Cardiac fibroblast (primary cell): ENCODE measurements at places on chromosomes 7 and 10.

- no peak for DNase-seq
Observed at GRCh38 chr7:118590107-118590506, 365.6 kb downstream of the ANKRD7 start.

DNA sequence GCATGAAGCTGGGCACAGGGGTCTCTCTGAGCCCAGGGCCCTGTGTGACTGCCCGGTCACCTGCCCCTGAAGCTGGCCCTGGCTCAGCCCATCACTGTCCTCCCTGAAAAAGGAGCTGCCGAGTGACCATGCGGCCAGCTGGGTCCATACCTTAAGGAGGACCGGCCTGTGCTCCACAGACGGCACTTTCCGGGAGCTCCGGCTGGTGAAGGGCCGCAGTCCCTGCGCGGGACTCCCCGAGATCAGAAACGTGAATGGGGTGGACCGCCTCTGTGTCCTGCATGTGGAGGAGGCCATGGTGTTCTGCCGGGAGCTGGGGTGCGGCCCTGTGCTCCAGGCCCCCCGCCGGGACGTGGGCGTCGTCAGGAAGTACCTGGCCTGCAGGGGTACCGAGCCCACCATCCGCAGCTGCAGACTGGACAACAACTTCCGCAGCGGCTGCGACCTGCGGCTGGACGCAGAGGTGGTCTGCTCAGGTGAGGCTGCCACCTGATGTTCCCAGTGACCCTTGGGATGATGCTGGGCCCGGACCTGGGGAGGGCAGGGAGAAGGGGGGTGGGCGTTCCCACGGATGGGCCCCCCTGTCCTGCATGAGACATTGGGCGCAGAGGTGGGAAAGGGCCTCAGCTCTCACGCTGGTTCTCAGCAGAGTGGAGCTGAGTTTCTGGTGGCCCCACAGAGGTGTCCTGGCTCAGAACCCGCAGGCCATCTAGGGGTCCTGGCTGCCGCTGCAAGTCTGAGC is 3.5 kb downstream of the SCART1 start:
- no peak for DNase-seq

DNA sequence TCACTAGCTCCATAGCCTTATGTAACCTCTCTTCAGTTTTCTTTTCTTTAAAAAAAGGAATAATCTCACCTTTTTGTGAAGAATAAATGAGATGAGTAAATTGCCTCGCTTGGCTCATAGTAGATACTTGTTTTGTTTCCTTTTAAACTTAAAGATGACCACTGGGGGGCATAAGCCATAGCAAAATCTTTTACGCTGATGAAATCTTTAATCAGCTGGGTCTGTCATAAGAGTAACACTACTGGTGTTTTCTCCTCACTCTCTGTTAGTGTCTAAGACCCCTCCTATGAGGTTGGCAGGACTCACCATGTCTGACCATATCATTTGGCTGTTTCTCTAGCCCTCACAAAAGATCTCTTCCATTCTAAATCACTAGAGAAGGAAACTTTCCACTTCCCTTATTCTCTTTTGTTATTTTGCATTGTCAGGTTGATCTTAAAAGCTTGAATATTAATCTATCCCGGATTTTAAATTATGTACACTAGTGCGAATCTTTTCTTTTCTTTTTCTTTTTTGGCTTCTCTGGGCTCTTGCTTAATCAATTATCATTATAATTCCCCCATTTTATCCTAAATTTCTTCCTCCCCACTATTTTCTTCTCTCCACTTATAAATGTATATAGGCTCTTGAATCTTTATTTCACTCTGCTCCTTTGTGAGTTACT is 12.5 kb downstream of the STAG3 start:
- DNase-seq: peak; percentile 69

GRCh38 chr10:111488668-111489067 is 411.8 kb downstream of the ADRA2A start:
- DNase-seq: no peak

DNA sequence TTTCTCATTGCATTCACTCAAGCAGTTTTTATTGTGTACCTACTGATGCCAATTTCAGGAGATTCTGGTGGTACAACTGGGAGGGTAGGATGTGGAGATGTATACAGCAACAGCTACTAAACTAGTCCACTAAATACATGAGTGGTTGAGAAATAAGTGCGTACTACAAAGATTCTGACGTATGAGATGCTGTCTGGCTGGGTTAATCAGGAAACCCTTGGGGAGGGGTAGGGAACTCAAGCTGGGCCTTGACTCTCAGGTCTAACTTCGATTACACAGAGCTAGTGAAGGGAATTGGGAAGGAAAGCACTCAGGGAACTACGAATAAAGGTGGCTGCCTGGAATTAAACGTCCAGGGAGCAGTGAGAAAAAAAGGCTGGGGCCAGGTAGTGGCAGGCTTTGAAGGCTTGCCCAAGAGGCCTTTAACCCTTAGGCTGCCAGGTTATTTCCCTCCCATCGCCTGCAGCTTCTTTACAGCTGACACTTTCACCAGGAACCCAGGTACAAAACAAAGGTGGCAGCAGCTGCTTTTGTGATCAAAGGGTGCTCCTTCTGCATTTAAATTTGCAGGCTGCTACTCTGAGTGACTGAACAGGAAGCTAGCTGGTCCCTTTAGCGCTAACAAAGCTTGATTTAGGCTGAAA is 3.2 kb downstream of the MMS19 start:
- peak; percentile 56 for DNase-seq

GRCh38 chr10:4006051-4006450 is 221.0 kb upstream of the KLF6 start:
- no peak for DNase-seq

DNA sequence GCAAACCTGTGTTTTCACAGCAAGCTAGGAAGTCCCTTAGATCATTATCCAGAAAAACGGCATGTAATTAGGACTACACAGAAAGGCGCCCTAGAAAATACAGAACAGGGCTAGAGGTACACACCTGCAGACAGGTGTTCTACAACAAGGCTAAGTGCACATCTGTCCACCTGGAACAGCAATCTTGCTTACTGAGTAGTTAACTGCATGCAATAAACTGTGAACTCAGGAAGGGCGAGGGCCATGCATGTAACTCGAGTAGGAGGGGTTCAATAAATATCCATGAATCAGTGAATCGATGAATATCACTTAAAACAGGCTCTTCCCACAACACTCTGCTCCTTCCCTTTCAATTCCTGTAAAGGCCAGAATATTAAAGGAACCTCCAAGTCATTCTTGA is 22.0 kb downstream of the FAM171A1 start:
- no peak for DNase-seq

DNA sequence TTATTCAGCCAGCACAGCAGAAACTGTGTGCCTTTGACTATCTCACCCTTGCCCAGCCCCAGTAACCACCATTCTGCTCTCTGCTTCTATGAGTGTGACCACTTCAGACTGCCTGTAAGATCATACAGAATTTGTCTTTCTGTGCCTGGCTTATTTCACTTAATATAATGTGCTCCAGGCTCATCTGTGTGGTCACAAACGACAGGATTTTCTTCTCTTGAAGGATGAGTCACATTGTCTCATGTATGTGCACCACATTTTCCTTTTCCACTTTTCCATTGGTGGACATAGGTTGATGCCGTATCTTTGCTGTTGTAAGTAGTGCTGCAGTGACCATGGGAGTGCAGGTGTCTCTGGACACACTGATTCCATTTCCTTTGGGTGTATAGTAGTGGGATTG is 122.5 kb upstream of the LANCL2 start:
- no peak for DNase-seq

- DNase-seq: no peak
Observed at GRCh38 chr7:148437043-148437442, 153.5 kb upstream of the C7orf33 start.

DNA sequence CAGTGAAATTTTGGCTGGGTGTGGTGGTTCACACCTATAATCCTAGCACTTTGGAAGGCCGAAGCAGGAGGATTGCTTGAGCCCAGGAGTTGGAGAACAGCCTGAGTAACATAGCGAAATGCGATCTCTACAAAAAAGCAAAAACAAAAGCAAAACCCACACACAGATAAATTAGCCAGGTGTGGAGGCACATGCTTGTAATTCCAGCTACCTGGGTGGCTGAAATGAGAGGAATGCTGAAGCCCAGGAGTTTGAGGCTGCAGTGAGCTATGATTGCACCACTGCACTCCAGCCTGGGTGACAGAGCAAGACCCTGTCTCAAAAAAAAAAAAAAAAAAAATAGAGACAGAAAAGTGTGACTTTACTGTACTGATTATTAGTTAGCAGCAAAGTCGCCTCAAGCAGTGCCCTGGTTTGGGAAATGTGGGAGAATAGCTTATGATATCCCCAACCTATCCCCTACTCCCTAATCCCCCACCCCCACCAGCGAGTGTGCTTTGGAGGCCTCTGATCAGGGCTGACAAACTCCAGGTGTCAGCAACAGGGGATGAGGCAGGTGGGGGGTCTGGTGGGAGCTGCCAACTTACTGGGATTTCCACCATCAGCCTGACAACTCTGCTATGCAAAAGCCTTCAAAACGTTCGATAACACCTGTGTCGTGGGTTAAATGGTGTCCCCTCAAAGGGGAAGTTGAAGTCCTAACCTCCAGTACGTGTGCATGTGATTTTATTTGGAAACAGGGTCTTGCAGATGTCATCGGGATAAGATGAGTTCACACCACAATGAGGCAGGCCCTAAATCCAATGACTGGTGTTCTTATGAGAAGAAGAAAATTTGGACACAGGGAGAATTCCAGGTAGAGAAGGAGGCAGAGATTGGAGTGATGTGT is 124.7 kb upstream of the SDK1 start:
- DNase-seq: no peak

GRCh38 chr10:44413416-44413815 is 28.5 kb upstream of the CXCL12 start:
- DNase-seq: no peak

DNA sequence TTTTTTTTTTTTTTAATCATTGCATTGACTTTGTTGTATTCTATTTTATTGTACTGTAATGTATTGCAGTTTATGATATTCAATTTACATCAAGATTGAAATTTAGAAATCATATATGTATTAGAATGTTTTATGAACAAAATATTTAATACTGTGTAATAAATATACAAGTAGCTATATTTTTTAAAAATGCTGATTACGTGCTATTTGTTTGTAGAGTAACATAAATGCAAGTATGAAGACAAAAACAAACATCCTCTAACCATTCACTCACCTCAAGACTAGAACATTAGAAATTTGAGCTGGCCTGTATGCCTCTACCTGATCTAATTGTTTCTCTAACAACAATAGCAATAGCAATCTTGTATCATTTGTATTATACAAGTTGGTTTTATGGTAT is 290.3 kb downstream of the GATA3 start:
- DNase-seq: no peak

DNA sequence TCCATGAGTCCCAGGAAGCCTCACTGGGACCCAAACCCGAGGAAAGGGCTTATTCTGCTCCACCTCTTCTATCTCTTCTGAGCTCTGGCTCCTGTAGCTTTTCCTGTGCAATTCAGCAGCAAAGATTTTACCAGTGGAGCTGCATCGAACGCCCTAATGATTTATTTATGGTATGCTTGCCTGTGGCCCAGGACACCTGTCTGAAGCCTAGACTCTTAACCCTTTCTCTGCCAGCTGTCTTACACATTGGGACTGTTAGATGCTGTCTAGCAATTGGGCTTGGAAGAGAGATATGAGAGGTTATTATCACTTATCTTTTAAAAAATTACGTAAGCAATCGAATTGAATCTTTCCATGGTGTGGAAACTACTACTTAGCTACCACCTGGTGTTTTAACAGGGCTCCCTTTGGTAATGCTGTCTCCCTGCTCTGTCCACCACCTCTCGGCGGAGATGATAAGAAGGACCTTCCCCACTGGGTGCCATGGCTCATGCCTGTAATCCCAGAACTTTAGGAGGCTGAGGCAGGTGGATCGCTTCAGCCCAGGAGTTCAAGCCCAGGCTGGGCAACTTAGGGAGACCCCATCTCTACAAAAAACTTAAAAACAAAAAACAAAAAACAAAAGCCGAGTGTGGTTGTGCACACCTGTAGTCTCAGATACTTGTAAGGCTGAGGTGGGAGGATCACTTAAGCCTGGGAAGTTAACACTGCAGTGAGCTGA is 8.8 kb downstream of the ACSL5 start:
- no peak for DNase-seq

GRCh38 chr10:124007773-124008145 is 85.6 kb downstream of the CHST15 start:
- DNase-seq: no peak

DNA sequence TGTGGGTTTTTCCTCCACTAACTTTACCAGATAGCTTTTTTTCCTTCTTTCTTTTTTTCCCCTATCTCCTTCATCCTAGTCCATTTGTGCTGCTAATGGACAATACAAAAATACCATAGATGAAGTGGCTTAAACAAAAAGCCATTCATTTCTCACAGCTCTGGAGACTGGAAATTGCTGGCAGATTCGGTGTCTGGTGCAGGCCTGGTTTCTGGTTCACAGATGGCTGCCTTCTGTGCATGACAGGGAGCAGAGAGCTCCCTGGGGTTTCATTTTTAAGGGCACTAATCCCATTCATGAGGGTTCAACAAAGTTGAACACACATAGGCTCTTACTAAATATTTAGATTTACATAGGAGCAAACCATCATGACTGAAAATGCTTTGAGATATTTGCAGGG is 467.4 kb downstream of the TYW1 start:
- DNase-seq: no peak

GRCh38 chr10:131172433-131172832 is 139.1 kb downstream of the TCERG1L start:
- DNase-seq: no peak

- no peak for DNase-seq
Observed at GRCh38 chr7:50367100-50367499, 62.6 kb downstream of the IKZF1 start.

DNA sequence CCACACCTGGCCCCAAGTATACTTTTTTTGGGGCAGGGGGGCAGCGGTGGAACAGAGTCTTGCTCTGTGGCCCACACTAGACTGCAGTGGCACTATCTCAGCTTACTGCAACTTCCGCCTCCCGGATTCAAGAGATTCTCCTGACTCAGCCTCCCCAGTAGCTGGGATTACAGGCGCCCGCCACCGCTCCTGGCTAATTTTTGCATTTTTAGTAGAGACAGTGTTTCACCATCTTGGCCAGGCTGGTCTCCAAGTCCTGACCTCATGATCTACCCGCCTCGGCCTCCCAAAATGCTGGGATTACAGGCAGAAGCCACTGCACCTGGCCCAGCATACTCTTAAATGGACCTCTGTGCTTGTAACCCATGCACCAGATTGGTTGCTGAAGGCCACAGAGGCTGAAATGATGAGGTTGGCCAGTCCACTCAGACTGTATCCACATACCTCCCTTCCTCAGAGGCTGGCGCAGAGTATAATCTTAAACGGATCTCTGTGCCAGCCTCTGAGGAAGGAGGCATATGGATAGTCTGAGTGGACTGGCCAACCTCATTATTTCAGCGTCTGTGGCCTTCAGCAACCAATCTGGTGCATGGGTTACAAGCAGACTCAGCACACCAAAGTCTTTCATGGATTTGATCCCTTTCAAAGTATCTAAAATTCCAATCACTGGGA is 3.0 kb downstream of the CALN1 start:
- DNase-seq: no peak

- DNase-seq: no peak
Observed at GRCh38 chr7:145718129-145718528, 398.5 kb upstream of the CNTNAP2 start.

GRCh38 chr10:51106311-51106945 is 32.1 kb downstream of the PRKG1 start:
- no peak for DNase-seq
